ENCODE measurements at places on chromosomes 6 and 20.

GRCh38 chr6:135033238-135033637, 21.4 kb downstream of the HBS1L start:
- no peak for DNase-seq

GRCh38 chr20:3224681-3225421, 14.1 kb downstream of the SLC4A11 start:
- DNase-seq = no peak

GRCh38 chr20:63946986-63947637, 9.1 kb downstream of the UCKL1 start:
- DNase-seq = no peak

DNA sequence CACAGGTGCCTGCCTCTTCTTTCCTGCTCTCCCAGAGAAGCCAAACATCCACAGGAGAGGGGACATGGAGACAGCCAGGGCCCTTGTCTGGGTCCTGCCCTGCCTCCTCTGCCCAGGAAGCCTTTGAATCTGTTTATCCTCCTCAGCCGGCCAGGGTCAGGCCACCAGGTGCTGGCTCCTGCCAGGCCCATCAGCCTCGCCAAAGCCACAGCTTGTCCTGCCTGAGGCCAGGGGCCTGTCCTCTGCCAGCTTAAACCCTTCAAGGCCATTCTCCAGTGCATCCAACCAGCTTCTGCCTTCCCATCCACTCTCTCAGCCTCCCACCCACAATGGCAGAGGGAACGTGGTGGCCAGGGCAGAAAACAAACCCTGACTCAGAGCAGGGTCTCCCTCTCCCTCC, 254.6 kb downstream of the ANKRD60 start:
- DNase-seq = no peak

GRCh38 chr6:131205481-131206244, 70.4 kb downstream of the AKAP7 start:
- peak; percentile 35 for DNase-seq

DNA sequence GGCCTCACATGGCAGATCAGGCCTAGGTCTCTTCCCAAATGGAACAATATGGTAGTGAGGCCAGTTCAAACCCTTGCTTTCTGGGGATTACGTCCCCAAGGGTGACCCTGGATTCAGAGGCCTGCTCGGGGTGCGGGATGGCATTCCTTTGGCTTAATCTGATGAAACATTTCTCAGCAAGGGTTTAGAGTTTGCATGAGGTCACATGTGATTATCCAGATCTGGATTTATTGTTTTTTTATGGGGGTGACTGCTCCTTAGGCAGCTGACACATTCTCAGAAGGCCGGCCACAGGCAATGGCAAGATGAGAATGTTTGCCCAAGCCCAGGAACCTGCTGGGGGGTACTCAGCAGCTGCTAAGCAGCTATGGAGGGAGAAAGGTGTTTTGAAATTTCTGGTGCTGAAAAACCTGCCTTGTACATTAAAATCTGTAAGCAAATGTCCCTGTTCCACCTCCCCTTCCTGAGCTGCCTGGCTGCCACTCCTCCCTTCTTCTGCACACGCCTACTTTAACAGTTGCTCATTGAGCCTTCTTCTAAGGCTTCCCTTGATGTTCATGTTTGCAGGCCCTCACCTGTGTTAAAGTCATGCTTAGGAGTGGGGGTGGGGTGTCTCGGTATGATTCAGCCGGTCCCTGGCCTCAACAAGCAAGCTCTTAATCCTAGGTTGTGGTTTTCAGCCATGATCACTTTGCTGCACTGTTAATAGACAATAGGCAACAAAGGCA, 37.9 kb upstream of the FUCA2 start:
- no peak for DNase-seq

GRCh38 chr20:57600320-57601210, 19.7 kb downstream of the ZBP1 start:
- no peak for DNase-seq

DNA sequence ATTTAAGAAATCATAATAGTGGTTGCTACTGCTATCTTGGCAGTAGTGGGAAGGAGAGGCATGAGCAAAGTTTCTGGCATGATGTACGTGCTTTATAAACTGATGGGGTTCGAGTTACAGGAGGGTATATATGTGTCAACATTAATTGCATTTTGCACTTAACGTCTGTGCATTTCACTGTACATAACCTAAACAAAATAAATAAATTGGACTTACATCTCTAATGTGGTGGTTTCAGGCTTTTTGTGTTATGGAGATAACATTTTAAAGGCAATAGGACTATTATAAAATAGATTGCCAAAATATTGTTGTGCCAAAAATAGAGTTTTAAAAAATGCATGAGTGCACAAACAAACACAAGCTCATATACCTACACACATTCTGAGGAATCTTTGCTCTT, 1001.1 kb upstream of the GJE1 start:
- no peak for DNase-seq

Data from stimulated activated naive CD4-positive, alpha-beta T cell (primary cell).